Right forelimb (tissue), 1 donor: ENCODE measurements at places on chromosomes 13 and 19.

GRCh38 chr13:25225970-25226369 lies 53.9 kb upstream of the AMER2 start:
- no peak for DNase-seq

- DNase-seq: no peak
These were observed 36.5 kb upstream of the TSHZ3 start for GRCh38 chr19:31385744-31386143.

- no peak for DNase-seq
These were observed 214.5 kb downstream of the TDRD3 start for GRCh38 chr13:60611523-60611922.

- no peak for DNase-seq
These were observed 258.8 kb downstream of the ZNF536 start for GRCh38 chr19:30631033-30631370.

DNA sequence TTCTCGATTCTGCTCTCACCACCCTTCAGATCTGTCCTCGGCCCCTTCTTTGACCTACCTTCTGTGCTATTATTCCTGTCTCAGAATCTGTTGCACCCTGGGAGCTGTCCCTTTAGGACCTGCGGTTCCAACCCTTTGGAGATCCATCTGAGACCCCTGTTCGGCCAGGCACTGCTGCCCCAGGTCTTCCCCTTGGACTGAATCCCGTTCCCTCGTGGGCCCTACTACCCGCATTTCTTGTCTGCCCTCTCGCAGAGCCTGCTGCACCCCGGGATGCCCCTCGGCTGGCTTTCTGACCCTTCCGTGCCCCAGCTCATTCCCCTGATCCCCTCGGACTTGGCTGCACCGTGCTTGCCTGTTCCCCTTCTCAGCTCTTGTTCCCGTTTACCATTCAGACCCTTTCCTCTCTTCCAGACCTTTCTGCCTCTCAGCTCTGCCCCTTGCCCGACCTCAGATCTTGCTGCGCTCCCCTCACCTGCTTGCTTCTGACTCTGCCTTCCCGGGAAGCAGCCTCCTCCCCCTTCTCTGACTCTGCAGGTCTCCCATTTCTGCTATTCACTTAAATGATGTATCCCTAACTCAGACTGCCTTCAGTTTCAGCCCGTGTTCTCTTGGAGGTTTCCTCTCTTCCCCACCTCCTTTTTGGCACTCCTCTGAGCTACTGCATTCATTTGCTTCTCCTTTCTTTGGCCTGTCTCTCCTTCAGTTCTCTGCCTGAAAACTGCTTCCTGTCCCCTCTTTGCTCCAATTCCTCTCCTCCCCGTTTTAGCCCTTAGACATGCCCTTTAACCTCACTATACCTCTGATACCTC lies 1.1 kb downstream of the ARHGAP35 start:
- DNase-seq: no peak

GRCh38 chr19:38845374-38846024 lies 4.3 kb downstream of the HNRNPL start:
- no peak for DNase-seq

- DNase-seq: no peak
These were observed 1.6 kb downstream of the PKN1 start for GRCh38 chr19:14434543-14435319.
